ENCODE measurements at places on chromosomes 1 and 21.

GRCh38 chr1:178238722-178239510, 145.0 kb downstream of the RASAL2 start:
- DNase-seq: no peak

GRCh38 chr1:63904826-63905225, 131.0 kb downstream of the ROR1 start:
- DNase-seq: no peak

- DNase-seq: no peak
Measured at GRCh38 chr1:108072776-108073175, 107.8 kb upstream of the VAV3 start.

- DNase-seq: no peak
Measured at GRCh38 chr21:33267250-33267649, 1.1 kb downstream of the IL10RB start.

- DNase-seq: no peak
Measured at GRCh38 chr1:221878134-221878533, 136.2 kb upstream of the DUSP10 start.

DNA sequence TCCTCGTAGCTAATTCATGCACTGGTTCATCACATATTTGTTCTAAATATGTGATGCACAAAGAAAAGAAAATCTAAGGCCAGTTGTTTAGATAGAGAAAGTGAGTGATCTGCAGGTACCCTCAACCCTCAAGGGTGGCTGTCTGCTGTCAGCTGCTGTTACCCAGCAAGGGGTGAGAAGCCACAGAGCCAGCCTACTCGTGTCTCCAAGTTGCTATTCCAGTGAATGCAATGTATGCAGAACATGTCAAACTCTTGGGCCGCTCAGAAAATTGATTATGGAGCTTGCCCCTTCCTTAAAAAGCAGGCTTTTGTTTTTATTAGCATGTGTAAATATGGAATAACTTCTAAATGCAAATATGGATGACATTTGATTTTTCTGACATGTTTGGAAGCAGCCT, 336.3 kb upstream of the ST6GALNAC5 start:
- no peak for DNase-seq

- no peak for DNase-seq
Measured at GRCh38 chr1:114467491-114467890, 43.5 kb downstream of the TRIM33 start.

DNA sequence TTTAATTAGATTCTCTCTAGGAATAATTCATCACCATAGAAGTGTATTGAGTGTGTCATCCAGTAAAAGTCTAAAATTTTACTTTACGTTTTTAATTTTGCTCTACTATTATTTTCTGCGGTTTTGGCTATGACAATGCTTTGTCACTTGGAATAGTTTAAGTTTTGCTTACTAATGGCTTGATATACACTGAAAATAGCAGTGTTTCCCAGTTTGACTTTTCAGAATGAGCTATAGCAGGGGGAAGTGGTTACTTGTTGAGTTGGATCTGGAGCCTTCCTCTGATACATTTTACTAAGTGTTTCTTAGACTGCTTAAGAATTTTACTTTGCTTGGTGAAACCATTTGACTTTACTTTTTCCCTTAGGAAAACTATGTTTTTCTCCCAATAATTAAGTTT, 5.0 kb downstream of the DNAJC16 start:
- no peak for DNase-seq

- DNase-seq: peak; percentile 65
Measured at GRCh38 chr1:11650331-11650991, 3.8 kb downstream of the FBXO2 start.

GRCh38 chr1:29586215-29586614, 349.9 kb downstream of the PTPRU start:
- no peak for DNase-seq

GRCh38 chr21:17929510-17929909, 110.4 kb upstream of the C21orf91 start:
- no peak for DNase-seq

DNA sequence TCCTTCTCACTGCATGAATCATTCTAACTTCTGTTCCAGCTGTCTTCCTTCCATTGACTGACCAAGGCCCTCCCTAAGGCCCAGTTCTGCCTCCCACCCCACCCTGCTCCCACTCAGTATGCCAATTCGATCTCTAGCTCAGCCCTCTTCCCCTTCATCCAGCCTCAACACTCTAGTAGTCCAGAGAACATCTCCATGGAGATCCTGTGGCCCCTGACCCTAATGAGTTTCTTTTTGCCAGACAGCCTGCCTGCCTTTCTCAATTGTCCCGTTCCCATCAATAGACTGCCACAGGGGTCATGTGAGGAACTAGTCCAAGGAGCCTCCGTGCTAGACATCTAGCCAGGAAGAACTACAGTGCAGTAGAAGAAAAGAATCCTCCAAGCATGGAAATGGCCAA, 26.4 kb downstream of the RRAGC start:
- DNase-seq: no peak

DNA sequence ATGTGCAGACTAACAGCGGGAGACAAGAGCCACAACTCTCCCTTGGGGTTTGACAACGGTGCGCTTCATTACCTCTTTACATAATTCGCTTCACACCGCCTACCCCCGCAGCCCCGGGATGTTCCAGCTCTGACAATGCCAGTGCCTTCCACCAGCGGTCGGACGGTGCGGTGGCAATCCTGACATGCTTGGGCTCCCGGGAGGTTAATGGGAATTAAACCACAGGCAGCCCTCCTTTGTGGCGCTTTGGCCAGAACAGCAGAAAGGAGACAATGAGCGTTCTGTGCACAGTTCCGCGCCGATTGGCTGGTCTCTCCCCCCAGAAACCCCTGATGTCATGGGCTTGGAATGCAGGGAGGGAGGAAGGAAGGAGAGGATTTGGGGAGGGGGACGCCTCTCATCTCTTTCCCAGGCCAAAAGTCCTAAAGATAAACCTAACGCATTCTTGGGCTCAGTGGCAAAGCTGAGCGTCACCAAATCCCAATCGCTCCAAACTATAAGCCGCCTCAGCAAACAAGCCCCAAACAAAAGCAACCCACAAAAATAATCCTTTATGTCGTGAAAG, 1.3 kb downstream of the CNN3 start:
- no peak for DNase-seq

DNA sequence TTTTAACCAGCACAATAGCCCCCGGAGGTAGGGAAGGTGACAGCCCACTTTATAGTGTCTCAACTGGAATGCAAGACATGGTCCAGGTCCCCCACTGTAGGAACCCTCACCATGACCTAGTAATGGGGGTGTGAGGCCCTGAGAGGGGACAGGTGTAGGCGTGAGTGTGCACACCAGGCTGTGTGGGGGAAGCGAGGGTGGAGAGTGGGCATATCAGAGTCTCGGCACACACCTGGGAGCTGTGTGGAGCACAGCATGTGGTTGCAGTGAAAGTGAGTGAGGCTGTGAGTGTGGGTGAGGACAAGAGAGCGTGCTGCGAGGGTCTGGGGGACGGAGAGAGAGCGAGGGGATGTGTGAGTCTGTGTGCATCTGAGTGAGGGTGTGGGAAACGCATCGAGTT, 17.1 kb upstream of the RSPO1 start:
- DNase-seq: no peak

- DNase-seq: no peak
Measured at GRCh38 chr21:33698087-33698860, 56.0 kb downstream of the ITSN1 start.

GRCh38 chr1:22915816-22916470, 56.7 kb downstream of the LACTBL1 start:
- DNase-seq: no peak

GRCh38 chr1:69728206-69728605, 160.5 kb downstream of the LRRC7 start:
- no peak for DNase-seq

Measured in GF-D8 (cell line).